ENCODE measurements at places on chromosomes 2 and 18. TPM values are rescaled to one million over a fixed set of nuclear protein-coding genes. Genes with fewer than 3 reads are reported as not detected.

DPP10 gene
- total RNA-seq = not detected

KIAA1328 gene
- 9.2 TPM for total RNA-seq

LYG2 gene
- total RNA-seq = not detected

RMC1 gene
- total RNA-seq = 23.7 TPM

METTL4 gene
- 7.7 TPM for total RNA-seq

TCF4 gene
- total RNA-seq = 69.4 TPM

RASGRP3 gene
- 0.73 TPM for total RNA-seq

CYS1 gene
- 0.20 TPM for total RNA-seq

GALR1 gene
- total RNA-seq = not detected

MITD1 gene
- total RNA-seq = 15.8 TPM

HOXD9 gene
- 0.37 TPM for total RNA-seq

PLA2R1 gene
- 7.7 TPM for total RNA-seq

PRSS56 gene
- not detected for total RNA-seq

ADAM23 gene
- 3.7 TPM for total RNA-seq

NPPC gene
- not detected for total RNA-seq

ARHGAP25 gene
- not detected for total RNA-seq

FEV gene
- total RNA-seq = not detected

SERPINB12 gene
- total RNA-seq = not detected

ZNF385B gene
- under 0.01 TPM for total RNA-seq

ACVR1C gene
- not detected for total RNA-seq

LHCGR gene
- not detected for total RNA-seq

FAM161A gene
- total RNA-seq = 2.5 TPM

NFATC1 gene
- total RNA-seq = 2.6 TPM

NAT8 gene
- total RNA-seq = not detected

ALMS1 gene
- total RNA-seq = 24.0 TPM

MYCN gene
- total RNA-seq = not detected

VAMP8 gene
- total RNA-seq = 0.59 TPM

STPG4 gene
- 0.20 TPM for total RNA-seq

TRIB2 gene
- 20.7 TPM for total RNA-seq

CSRNP3 gene
- total RNA-seq = 0.73 TPM

GULP1 gene
- total RNA-seq = 10.7 TPM

SPC25 gene
- 5.1 TPM for total RNA-seq

KHK gene
- 1.5 TPM for total RNA-seq

KIF5C gene
- total RNA-seq = 0.20 TPM

DPYSL5 gene
- total RNA-seq = not detected

NEU2 gene
- not detected for total RNA-seq
